ENCODE measurements at places on chromosomes 16 and 17.
A peak's percentile ranks its signal among the peaks of the same experiment; 100 is the strongest.

GRCh38 chr17:7351665-7352502 is at the start of gene KCTD11:
Gene KCTD11 (plus strand): TSS chr17:7352162.
- peak; percentile 95 for DNase-seq

DNA sequence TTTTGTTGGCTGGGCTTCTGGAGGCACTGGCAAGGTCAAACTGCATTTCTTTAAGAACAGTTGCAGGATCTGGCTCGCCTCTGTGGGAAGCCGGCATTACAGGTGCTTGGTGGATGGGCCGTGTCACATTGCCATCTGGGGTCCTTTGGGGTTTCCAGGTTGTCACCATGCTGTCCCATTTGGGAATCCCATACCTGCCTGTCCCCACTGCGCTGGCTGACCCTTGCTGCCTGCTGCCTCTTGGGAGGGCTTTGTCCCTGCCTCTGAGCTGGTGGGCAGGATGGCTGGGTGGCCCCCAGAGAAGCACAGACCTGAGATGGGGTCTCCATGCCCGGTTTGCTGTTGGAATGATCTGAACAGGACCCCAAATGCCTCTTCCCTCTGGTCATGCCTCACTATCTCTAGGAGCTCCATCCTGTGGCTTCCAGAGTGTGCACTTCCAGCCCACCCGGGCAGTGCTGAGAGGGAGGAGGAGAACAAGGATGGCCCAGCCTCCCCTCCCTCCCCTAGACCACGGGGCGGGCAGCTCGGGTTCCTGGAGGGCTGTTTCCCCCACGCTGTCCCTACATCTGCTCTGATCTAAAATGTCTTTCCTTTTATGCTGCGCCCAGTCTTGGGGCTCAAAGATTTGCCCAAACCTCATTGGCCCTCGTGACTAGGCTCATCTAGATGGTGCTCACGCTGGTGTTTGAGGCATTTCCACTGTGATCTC is 28.0 kb downstream of the OR1D5 start:
- DNase-seq: no peak

DNA sequence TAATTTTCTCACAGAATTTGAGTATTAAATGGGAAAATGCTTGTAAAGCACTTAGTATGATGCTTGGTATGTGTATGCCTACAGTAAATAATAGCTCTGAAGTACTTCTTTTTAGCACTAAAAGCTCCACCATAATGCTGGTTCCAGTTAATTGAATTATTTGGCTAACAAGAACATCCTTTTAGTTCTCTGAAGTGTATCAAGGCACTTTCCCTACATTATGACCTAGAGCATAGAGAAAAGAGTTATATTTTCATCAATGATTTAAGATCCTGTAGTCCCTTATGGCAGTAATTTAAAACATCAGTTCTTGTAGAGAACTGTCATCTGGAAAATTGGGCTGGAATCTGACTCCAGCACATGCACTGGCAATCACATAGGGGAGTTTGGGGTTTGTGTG is 21.9 kb upstream of the PHAF1 start:
- no peak for DNase-seq

DNA sequence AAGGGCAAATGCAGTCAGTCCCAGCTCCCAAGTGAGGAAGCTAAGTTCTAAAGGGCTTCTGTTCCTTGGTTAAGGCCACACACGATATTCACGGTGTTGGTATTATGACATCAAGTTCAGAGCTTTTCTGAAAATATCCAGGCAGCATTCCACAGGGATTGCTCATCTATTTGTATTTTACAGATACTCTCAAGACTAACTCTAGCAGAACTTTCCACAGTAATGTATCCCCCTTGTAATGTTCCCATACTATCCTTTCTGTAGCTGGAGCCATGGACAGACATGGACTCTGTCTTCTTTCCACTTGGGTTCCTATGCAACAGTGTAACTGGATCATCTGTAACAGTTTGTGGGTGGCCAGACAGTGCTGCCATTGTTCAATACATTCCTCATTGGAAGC is 13.5 kb downstream of the SDR42E1 start:
- DNase-seq: peak; percentile 58

DNA sequence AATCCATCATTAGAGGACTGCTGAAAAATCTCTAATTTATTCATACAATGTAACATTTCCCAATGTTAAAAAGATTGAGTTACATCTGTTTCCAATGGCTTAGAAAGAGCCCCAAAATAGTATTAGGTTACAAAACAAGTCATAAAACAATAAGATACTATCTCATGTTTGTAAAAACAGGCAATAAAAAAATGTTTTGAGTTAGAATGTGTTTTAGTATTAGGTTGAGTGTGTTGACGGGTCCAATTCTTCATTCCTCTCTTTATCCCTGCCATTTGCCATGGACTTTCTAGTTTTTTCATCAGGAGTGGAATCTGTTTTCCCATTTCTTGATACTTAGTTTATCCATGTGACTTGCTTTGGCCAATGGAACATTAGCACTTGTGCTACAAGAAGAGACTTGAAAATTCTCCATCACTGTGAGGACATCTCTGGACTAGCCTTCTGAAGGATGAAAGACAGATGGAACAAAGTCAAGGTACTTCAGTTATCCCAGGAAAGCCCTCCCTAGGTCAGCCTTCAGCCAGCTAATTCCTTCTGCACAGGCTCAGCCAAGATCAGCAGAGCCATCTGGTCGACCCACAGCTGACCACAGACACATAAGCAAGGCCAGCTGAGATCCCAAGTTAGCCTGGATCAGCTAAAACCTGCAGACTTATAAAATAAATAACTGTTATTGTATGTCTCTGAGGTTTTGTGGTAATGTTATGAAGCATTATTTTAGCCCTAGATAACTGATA is 83.3 kb downstream of the HS3ST3A1 start:
- DNase-seq: no peak

- DNase-seq: peak; percentile 54
Observed at GRCh38 chr17:81241648-81242420, 2.7 kb downstream of the NDUFAF8 start.
